M059J (cell line): ENCODE measurements at places on chromosomes 16 and 17.

- DNase-seq: no peak
Measured at GRCh38 chr17:17314501-17315071, 11.4 kb downstream of the NT5M start.

DNA sequence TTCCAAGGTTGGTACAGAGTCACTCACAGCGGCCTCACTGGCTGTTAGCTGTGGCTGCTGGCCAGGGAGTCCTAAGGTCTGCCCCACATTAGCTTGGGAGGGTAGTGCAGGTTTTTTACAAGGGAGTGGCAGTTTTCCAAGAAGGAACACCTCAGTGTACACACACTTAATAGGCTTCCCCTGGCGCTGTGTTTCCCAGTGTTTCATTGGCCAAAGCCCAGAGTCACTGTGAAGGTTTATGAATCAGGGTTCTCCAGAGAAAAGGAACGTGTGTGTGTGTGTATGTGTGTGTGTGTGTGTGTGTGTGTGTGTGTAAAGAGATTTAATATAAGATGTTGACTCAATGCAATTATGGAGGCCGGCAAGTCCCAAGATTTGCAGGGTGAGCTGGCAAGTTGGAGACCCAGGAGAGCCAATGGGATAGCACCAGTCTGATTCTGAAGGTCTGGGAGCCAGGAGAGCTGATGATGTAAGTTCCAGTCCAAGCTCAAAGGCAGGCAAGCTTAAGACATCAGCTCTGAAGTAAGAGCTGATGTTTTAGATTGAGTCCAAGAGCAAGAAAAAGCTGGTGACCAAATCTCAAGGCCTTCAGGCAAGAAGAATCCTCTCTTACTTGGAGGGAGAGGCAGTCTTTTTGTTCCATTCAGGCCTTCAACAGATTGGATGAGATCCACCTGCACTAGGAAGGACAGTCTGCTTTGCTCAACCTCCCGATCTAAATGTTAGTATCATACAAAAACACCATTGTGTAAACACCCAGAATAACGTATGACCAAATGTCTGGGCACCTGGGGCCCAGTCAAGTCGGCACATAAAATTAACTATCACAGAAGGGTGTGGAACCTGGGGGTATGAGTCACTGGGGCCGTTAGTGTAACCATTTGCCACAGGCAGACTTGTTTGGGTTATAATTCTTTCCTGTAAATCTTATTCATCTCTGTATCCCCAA is 206.8 kb downstream of the PRKCA start:
- peak; percentile 96 for DNase-seq

DNA sequence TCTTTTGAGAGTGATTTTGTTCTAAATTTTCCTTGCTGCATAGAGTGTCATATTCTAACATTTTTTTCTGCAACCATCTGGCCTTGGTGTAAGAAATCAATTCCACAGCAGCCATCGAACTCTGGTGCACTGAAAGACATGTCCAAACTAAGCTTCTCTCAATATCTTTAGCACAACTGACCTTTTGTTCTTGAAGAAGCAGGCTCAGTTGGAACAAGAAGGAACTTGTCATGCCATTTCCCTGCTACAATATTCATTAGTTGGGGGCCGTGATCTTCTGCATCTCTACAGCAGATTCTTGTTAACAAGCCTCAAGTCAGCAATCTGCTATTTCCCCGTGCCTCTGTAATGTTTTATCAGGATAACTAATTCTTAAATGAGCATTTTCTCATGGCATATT is 1305.6 kb downstream of the CDH11 start:
- DNase-seq: no peak

DNA sequence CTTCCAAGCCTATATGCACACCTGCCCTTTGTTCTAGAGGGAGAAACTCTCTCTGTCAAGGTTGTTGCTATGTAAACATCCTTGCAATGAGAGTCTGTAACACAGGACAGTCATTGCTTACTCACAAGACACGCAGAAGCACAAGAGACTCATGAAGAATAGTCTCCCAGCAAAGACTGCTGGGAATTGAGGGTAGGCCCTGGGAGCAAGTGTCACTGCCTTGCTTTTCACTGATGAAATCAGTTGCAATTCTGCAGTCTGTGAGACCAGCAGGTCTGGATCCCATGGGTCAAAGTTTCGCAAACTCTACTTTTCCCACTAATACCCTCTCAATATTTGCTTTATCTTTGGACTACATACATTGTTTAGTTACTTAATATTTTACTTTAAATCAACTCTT is 177.4 kb downstream of the FTO start:
- DNase-seq: peak; percentile 60

- no peak for DNase-seq
Measured at GRCh38 chr17:75752802-75753513, 12.0 kb downstream of the GALK1 start.

DNA sequence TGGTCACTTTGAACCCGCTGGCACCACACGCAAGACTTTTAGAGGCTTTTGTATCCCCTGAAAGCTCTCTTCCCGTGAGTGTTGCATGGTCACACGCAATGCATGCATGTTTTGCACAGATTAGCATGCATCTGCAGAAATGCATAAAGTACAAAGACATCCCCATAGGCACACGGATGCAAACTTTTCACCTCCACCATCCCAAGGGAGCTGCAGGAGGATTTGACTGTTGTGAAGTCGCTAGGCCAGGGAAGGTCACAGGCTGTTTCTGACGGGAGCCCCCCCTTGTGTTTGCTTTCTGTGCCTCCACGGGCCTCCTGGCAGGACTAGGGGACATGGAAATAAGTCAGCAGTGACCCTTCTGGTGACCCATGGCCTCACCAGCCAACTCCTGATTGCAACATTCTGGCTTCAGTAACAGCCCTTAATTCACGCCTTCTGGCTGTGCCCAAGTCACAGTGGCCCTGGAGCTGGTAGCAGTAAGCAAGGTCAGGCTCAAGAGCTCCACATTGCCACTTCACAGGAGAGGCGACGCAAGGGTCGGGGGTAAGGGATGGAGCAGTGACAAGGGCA is 45.1 kb downstream of the SOX9 start:
- DNase-seq: no peak

GRCh38 chr17:73103641-73104335 is 11.3 kb upstream of the SLC39A11 start:
- no peak for DNase-seq

DNA sequence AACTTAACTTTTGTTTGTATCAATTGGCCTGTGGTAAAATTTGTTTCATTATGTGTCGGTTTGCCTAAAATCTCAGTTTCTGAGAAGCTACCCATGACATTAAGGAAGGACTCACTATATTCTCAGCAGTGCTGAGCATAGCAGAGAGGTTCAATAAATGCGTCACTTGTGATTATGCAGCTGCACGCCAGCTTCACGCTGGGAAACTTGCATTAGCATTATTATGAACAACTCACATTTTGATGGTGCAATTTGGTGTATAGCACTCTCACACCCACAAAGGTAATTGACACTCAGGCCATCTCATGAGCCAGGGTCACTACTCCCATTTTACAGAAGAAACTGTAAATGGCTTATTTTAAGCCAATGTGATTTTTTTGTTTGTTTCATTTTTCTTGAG is 80.6 kb upstream of the SALL1 start:
- no peak for DNase-seq

GRCh38 chr16:68417711-68418301 is 30.5 kb downstream of the SMPD3 start:
- peak; percentile 45 for DNase-seq

DNA sequence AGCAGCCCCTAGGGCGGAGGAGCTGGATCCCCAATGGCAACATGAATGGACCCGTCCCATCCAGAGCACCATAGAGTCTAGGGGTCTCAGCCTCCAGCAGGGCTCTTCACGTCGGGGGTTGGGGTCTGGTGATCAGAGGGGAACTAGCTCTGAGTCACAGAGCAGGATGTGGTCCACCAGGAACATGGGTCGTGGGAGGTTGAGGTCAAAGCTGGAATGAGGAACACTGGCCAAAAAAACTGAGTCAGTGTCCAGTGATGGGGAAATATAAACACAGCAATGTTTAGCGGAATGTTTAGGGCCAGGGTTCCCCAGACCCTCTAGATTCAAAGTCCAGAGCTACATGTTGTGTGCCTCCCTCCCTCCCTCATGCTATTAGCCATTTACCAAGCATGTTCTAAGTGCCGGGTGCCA is 79.1 kb upstream of the C16orf82 start:
- peak; percentile 92 for DNase-seq
